ENCODE measurements at places on chromosomes 5 and 9.

DNA sequence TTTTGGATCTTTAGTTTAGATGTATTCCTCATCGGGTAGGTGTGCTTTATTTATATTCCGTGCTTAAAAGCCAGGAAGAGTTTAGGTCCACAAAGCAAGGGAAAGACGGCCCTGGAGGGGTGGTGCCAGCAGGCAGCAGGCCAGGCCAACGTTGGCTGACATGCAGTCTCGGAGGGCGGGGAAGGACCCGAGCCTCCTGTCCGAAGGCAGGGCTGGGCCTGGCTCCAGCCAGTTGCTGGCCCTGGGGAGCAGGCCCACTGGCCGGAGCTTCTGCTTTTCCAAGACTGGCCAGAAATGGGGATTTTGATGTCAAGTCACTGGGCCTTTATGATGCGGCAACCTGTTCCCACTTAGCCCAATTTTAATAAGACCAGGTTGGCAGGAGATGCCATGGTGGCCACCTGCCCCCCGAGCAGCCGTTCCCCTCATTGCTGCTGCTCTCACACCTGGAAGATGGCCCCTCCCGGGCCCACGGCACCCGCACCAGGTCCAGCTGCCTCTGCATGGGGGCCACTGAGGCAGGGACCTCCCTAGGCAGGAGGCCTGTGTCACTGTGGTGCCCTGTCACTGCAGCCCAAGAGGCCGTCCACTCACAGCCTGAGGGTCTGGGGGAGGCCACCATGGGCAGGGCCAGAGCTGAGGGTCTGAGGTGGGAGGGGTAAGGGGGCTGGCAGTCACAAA lies 23.2 kb downstream of the LPCAT1 start:
- DNase-seq, result peak; percentile 24

GRCh38 chr5:89954916-89955315 lies 454.6 kb downstream of the CETN3 start:
- DNase-seq, result no peak

GRCh38 chr5:87195104-87195591 lies 72.5 kb upstream of the RASA1 start:
- no peak for DNase-seq

- no peak for DNase-seq
Observed at GRCh38 chr5:90792725-90793124, 234.1 kb downstream of the ADGRV1 start.

DNA sequence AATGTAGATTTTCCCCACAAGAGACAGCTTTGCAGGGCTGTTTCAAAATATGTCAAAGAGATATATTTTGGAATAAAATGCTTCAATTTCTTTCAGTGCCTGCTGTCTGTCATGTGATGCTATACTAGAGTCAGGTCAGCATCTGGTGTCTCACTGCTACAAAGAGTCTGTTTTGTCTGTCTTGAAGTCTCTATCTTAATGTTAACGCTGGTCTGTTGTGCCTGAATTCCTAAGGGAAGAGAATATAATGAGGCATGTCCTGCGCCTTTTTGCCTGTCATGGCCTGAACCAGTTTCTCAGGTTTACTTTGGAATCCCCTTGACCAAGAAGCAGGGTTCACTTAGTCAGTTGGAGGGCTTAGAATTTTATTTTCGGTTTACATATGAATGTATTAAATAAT lies 176.4 kb downstream of the PDZD2 start:
- DNase-seq, result no peak

GRCh38 chr9:110640736-110641135 lies 27.9 kb upstream of the MUSK start:
- DNase-seq, result peak; percentile 45

DNA sequence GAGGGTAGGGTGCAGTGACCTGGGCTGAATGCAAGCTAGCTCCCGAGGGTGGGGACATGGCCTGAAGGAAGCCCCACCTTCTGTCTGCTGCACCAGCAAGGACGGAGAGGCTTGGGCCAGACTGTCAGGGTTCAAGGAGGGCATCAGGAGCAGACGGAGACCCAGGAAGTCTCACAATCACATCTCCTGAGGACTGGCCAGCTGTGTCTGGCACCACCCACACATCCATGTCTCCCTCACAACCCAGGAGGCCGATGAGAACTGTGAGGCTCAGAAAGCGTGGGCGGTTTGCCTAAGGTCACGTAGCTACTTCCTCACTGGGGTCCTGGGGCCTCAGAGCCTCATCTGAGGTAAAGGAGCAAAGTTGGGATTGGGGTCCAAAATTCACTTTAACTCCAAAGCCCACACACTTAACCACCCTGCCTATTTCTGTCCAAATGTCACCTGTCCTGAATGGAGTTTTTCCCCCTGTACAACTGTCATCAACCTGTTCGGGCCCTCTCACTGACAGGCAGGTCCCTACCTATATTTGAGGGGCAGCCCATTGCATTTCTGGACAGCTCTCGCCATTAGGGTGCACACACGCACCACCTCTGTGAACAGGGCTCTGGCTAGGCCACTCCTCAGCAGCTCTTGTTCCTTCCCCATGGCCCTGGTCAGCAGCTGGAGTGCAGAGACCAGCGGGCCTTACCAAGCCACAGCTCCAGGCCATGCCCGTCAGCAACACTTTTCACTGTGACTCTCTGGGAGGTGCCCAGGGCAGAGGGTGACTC lies 3.4 kb downstream of the IL13 start:
- no peak for DNase-seq

- no peak for DNase-seq
Observed at GRCh38 chr5:134994560-134995156, 27.0 kb downstream of the CATSPER3 start.

- no peak for DNase-seq
Observed at GRCh38 chr5:115816226-115817081, at the start of gene CDO1. TSS of gene CDO1 (minus strand) at chr5:115816659. CDS start at chr5:115816397, 262 bp downstream.

GRCh38 chr9:130555968-130556367 lies 23.4 kb upstream of the FUBP3 start:
- DNase-seq, result no peak

- no peak for DNase-seq
Observed at GRCh38 chr5:92328584-92329259, 945.6 kb upstream of the ARRDC3 start.

GRCh38 chr9:76545191-76545590 lies 86.2 kb downstream of the GCNT1 start:
- no peak for DNase-seq

DNA sequence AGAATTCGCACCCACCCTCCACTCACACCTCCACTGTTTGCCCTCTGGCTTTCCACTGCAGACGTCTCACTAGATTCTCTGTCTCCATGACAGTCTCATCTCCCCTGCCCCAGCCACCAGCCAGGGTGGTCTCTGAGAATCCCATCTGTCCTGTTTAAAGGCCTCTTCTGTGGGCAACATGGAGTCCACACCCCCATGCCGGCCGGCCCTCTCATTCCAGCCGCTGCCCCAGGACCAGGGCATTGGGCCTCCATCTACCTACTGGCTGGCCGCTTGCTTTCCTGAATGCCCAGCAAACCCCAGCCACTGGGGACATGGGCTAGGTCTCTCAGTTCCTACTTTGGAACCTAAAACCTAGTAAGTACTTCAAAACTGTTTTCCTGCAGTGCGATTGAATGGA lies 65.6 kb upstream of the RUFY1 start:
- DNase-seq, result no peak

- peak; percentile 17 for DNase-seq
Observed at GRCh38 chr5:122183098-122183787, 53.9 kb downstream of the ZNF474 start.

GRCh38 chr9:91500509-91501014 lies 76.9 kb upstream of the NFIL3 start:
- DNase-seq, result no peak

DNA sequence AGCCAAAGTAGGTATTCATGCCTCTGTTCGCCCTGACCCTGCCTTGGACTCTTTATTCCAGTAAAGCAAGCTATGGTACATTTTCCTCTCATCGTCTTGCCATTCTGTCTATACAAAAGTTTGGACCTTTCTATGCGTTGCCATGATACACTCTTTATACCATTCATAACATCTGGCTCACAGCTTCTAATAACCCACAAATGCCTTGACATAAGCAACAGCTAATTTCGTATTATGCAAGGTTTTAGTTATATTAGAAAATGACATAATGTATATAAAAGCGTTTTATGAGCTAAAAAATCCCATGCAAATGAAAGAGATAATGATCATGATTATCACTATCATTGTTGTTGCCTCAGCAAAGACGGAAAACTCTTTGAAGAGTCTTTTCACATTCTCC lies 265.7 kb downstream of the TMEM167A start:
- no peak for DNase-seq

- DNase-seq, result no peak
Observed at GRCh38 chr9:112132356-112132755, 42.7 kb downstream of the SUSD1 start.

DNA sequence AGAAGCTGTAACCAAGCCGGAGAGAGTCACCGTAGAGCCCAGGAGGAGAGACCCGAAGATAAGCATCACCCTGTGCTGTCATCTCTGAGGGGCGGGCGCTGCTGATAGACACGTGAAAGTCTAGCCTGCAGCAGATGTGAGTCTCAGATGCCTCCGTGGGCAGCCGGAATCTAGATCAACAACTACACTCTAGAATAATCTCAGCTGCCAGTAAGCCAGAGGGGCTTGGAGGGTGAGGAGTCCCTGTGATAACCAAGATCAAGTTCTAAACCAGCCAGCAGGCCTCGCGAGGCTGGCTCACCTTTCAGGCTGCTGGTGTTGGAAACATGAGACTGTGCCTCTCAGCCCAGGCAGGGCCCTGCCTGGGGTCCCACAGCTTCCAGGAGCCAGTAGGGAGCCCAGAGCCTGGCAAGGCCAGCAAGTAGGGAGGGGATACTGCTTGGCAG lies 54.1 kb downstream of the DAPK1 start:
- DNase-seq, result no peak

GRCh38 chr9:38057416-38058195 lies 11.4 kb downstream of the SHB start:
- DNase-seq, result no peak

GRCh38 chr9:16801871-16802466 lies 68.5 kb downstream of the BNC2 start:
- DNase-seq, result no peak

- no peak for DNase-seq
Observed at GRCh38 chr9:2466703-2467102, 154.9 kb upstream of the VLDLR start.
